Activated T-helper 2 cell treated with anti-CD3 and anti-CD28 coated beads, Interferon-gamma antibody, Interleukin-2, Interleukin-4, amounts not matched to agents 10 μg/mL and 5 μg/mL and 100 μg/mL, durations not matched to agents 14 hours and 24 hours and 36 hours (primary cell): ENCODE measurements at places on chromosomes 2 and 18. TPM values are rescaled to one million over a fixed set of nuclear protein-coding genes. Genes with fewer than 3 reads are reported as not detected.

- DNase-seq = no peak
Measured at GRCh38 chr18:6444466-6445228, 29.9 kb upstream of the L3MBTL4 start.

- DNase-seq = no peak
Measured at GRCh38 chr2:23383100-23383499, 1.9 kb upstream of the KLHL29 start.

GRCh38 chr2:73494031-73494430, 108.4 kb downstream of the ALMS1 start:
- no peak for DNase-seq

DNA sequence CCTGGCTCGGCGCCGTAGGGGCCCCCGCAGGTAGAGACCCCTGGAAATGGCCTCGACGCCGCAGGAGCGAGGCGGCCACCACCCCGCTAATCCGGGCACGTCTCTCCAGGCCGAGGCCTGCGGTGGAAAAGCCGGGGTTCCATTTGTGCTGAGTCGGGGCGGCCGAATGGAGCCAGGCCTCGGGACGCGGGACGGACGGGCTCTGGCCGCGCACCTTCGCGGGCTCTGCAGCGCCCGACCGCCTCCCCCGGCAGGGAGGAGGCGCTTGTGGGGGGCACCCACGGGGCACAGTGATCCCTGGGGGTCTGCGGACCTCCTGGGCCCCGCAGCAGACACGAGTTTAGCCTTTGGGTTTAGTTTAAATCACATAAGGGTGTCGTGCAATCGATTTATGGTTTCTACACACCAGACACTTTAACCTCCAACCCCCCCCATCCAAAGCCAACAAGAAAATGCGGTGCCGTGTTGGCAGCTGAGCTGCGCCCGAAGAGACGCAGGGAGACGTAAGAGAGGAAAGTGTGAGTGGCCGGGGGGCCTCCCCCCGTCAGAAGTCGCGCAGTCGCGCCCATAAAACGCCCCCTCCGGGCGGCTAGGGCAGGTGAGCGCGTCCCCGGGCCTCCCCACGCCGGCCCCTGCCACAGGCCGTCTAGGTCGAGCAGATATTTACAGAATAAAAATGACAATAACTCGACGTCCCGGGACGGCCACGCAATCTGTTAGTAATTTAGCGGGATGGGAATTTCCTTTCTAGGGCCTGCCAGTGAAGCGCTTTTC, 1.0 kb upstream of the NFATC1 start:
- DNase-seq = no peak

- no peak for DNase-seq
Measured at GRCh38 chr18:12313530-12314245, 5.6 kb downstream of the TUBB6 start.

DNA sequence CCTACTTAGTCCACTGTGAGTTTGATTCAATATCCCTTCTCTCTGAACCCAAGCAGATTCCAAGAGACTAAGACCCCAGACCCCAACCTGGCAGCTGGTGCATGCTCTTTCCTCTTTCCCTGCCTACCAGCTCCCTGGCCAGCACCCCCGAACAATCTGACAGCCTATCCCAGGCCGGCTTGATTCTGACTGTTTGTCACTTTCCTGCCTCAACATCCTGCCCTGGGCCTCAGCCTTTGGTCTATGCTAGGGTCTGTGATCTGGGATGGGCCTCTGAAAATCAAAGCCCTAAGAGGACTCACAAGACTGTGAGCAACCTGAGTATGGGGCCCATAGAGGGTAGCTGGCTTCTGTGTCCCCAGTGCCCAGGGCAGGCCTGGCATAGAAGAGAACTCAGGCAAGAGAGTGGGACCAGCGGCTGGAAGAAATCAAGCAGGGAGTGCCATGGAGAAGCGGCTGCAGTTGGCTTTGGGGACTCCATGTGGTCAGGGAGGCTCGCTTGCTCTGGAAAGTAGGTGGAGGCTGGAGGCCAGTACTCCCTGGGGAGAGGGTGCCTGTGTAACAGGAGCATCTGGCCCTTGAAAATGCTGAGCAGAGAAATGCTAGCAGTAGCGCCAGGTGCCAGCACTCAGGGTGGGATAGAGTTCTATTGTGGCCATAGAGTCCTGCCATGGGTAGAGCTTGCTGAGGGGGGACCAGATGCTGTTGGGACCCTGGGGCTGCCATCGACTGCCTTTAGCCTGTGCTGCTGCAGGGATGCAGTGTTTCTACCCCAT, 343.9 kb downstream of the DYSF start:
- no peak for DNase-seq

GRCh38 chr2:60544954-60545560, 8.4 kb downstream of the BCL11A start:
- no peak for DNase-seq

DNA sequence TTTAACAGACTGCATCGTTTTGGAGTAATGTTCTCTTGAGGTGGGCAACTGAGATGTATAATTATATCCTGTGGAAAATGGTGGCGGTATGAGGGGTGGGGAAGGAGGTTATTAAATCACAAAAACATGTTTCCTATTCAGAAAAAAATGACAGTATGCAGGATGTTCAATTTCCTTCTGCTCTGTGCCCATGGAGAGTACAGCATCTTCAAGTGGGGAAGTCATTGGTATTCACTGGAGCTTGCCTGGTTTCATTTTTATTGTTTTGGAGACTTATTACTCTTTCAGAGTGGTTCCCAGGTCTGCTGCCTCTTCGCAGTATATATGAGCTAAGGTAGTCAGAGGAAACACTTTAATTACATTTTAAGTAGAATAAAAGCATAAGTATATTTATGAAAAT, 318.8 kb upstream of the RAB12 start:
- no peak for DNase-seq

The NYAP2 gene
- total RNA-seq = not detected in 2 replicates

The LRRC30 gene
- total RNA-seq = not detected in 2 replicates

The PLEK gene
- total RNA-seq = 0.18 and 0.48 TPM in 2 replicates

DNA sequence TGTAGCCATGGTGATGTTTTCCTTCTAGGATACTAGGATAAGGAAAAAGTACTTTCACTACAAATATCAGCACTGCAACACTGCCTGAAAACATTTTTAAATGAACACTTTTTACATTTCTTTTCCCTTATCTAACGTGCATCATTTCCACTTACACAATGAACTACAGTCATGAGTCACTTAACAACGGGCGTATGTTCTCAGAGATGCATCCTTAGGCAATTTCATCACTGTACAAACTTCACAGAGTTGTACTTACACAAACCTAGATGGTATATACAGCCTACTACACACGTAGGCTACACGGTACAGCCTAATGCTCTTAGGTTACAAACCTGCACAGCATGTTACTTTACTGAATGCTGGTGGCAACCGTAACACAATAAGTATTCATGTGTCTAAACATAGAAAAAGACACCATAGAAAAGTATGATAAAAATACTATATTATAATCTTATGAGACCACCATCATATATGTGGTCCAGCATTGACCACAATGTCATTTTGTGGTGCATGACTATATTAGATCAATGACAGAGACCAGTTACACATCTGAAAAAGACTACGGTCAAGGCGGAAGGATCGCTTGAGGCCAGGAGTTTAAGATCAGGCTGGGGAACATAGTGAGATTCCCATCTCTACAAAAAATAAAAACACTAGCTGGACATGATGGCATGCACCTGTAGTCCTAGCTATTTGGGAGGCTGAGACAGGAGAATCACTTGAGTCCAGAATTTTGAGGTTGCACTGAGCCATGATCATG, 39.8 kb downstream of the WDR33 start:
- no peak for DNase-seq

The C2orf66 gene
- total RNA-seq = 0.25 TPM in 2 replicates

The LHCGR gene
- not detected in 2 replicates for total RNA-seq

- DNase-seq = no peak
Measured at GRCh38 chr18:61894751-61895524, 2.1 kb upstream of the RNF152 start.

The FER1L5 gene
- not detected in 2 replicates for total RNA-seq

- no peak for DNase-seq
Measured at GRCh38 chr18:416930-417329, 83.6 kb downstream of the COLEC12 start.

DNA sequence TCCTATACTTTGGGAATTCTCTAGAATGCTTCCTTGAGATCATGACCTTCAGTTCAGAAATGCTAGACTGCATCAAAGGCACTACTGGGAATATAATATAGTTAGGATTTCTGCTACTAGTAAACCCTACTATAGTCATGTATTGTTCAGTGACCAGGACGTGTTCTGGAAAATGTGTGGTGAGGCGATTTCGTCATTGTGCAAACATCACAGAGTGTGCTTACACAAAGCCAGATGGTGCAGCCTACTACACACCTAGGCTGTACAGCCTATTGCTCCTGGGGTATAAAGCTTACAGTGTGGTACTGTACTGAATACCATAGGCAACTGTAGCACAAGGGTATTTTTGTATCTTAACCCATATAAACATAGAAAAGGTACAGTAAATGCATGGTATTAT, 13.0 kb downstream of the CXCR4 start:
- DNase-seq = no peak

DNA sequence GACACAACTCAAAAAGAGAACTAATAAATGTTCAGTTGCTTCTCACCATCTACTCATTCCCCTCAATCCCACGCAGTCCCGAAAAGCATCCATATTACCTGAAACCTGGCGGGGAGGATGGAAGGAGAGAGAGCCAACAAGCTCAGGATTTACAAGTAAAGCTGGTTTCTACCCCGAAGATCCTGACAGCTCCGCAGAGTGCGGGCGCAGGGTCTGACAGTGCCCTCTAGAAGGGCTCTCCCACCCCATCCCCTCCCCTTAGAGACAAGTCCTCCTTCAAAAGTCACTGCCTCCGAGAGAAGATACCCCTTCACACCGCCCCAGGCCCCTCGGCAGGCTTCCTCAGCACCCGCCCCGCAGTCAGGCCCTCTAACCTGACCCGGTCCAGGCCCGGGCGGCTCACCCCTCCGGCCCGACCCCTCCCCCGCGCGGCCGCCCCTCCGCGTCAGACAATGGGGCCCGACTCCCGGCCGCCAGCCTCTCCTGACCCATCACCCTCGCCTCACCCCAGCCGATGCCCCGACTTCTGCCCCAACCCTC, 550 bp downstream of the RAB1A start:
- DNase-seq = no peak

- peak; percentile 39 for DNase-seq
Measured at GRCh38 chr2:9422321-9423099, 818 bp downstream of the ITGB1BP1 start.

GRCh38 chr2:224178056-224178455, 139.0 kb upstream of the SERPINE2 start:
- no peak for DNase-seq

The VWC2L gene
- total RNA-seq = not detected in 2 replicates

DNA sequence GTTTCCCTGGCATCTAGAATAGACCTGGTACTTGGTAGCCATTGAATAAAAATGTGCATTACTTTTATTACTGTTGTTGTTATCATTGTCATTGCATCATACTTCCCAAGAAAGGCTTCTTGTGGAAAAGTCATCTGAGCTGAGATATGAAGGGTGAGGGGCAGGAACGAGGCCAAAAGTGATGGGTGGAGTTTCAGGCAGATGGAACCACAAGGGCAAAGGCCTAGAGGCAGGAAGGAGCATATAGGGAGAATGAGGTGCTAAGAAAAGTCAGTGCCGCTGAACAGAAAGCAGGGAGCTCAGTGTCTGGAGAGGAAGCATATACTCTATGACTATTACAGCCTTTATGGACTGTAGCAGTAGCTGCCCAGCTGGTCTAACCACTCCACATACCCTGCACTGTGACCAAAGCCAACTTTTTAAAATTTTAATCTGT, 219.3 kb downstream of the SPP2 start:
- no peak for DNase-seq

GRCh38 chr2:48412443-48413250, 117.3 kb upstream of the STON1 start:
- no peak for DNase-seq

The SERPINB3 gene
- not detected in 2 replicates for total RNA-seq

The KCNG2 gene
- total RNA-seq = not detected in 2 replicates

DNA sequence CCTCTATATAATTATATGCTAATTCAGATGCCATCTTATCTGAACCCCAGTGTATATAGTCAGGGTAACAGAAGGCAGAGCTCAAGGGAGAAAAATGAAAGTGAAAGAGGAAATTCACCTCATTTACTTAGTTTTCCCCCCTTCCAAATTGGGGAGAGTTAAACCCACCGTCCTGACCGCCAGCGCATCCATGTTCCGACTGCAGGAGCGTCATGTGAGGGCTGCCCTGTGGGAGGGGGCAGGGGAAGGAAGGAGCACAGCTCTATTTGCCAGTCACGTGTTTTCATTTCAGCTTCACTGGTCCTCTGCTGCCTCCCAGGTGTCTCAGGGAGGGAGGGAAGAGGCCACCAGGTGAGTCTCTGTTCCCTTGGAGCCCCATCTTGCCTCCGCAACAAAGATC, 13.2 kb downstream of the CNNM4 start:
- peak; percentile 45 for DNase-seq

DNA sequence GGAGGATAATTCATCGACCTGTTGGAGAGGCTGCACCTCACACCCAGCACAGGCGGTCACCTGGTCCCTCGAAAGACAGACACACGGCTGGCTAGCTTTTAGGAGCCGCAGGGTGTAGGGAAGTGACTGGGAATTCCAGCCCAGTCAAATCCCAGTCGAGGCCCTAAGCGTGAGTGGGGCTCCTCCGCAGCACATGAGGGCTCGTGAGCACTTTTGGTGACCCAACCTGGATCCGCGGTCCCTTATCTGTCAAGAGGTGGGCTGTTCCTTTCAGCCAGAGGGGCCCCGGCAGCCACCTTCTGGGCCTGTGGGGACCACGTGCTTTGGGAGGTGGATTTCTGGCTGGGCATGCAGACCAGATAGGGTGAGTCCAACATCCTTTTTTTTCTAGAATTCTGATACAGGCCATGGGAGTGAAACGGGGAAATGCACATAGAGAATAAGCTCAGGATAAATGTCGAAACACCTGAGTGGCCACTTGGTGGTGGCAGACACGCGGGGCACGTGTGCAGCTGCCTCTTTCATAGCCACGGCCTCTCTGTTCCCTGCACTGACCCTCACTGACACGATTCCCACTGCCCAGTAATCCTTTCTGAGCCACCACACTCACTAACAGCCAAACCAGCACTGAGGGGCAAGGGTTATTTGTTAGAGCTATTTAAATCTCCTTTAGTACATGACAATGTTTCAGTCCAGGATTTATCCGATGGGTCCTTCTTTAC, 148.4 kb upstream of the PXDN start:
- DNase-seq = no peak
